ENCODE measurements at places on chromosomes 7 and 10. TPM values are rescaled to one million over a fixed set of nuclear protein-coding genes. Genes with fewer than 3 reads are reported as not detected.

The CRHR2 gene
- total RNA-seq, result not detected

The TNRC18 gene
- total RNA-seq, result 59.8 TPM

The KEL gene
- 0.14 TPM for total RNA-seq

The TUBB8 gene
- not detected for total RNA-seq

The GPR15LG gene
- total RNA-seq, result not detected

The ZMIZ2 gene
- total RNA-seq, result 145 TPM

The SLC26A3 gene
- total RNA-seq, result not detected

DNA sequence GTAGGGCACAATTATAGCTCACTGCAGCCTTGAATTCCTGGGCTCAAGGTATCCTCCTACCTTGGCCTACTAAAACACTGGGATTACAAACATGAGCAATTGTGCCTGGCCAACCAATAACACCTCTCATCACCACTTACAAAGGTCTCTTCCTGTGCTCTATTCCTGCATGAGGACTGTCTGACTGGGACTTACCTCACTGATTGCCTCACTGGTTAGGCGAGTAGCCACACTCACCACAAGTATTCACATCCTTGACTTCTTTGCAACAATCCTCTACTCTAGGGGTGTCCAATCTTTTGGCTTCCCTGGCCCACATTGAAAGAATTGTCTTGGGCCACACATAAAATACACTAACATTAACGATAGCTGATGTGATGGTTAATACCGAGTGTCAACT lies 22.6 kb upstream of the PDIA4 start:
- DNase-seq, result no peak

- DNase-seq, result no peak
These were observed 284.9 kb upstream of the COBL start for GRCh38 chr7:51601461-51601860.

DNA sequence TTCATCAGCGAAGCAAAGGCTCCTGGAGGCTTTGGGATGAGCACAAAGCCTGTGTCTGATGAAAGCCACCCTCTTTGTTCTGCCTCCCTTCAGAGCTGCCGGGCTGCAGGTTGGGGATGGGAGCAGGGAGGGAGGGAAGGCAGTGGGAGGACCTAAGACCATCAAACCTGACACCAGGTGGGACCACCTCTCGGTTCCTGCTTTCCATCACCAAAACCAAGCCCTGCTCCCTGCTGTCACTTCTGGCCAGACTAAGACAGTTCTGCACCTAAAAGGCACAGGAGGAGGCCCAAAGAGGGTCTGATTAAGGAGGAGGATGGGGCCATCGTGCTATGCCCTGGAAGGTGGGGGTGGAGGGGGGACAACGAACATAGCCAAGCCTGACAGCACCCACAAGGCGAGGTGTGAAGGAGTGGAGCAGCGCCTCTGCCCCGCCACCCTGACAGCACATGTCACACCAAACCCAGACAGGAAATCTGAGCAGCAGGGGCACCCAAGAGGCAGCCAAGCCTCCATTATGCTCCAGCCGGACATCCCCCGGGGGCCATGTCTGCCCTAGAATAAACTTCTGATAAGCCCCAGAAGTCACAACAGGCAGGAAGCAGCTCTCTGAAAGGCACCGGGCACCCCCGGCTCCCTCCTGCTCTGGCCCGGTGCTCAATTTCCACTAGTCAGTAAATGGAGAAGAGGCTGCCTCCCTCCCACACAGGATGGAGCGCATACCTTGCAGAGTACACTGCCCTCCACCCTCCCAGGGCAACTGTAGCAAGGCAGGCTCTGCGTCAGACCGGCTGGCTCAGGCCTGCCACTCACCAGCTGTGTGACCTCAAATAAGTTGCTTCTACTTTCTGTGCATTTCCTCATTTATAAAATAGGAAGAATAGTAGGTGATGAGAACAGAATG lies 48.9 kb downstream of the DLG5 start:
- peak; percentile 22 for DNase-seq

DNA sequence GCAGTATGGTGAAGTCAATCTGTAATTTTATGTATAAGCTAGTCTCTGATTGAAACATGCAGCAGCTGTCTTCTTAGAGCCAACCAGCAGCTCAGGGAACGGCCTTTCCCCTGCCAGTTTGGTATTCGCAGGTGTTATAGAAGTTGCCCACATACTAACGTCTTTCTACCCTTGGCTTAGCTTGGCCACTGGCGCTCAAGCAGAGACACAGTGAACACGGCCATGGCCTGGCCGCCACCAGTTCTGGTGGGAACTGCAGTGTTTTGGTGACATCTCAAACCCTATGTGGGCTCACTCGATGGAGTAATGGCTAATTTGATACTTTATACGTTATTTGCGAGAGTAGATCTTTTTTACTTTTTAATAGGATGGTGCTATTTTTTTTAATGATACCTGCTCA lies 17.1 kb downstream of the EIF4H start:
- no peak for DNase-seq

- DNase-seq, result no peak
These were observed 37.2 kb upstream of the TARP start for GRCh38 chr7:38310591-38311101.

DNA sequence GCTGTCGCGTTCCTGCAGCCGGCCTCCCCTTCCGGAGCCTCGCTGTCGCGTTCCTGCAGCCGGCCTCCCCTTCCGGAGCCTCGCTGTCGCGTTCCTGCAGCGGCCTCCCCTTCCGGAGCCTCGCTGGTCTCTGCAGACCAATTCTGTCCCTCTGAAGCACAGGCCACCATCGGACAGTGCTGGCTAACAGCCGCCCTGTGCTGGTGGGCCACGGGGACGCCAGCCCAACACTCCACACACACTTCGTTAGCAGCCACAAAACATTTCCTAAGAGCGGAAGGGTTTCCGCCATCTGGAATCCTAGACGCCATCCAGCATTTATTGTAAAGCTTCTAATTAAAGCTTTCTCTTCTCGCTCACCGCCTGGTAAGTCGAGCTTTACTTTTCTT lies 11.2 kb downstream of the GPER1 start:
- no peak for DNase-seq

- DNase-seq, result no peak
These were observed 291.6 kb upstream of the KIAA1217 start for GRCh38 chr10:23917251-23917840.

GRCh38 chr10:48577158-48577557 lies 27.7 kb downstream of the ARHGAP22 start:
- DNase-seq, result no peak

GRCh38 chr10:36075196-36075595 lies 433.1 kb upstream of the FZD8 start:
- DNase-seq, result no peak

GRCh38 chr7:100588438-100588837 lies 2.3 kb downstream of the FBXO24 start:
- DNase-seq, result no peak

GRCh38 chr10:60894786-60895185 lies 49.2 kb downstream of the RHOBTB1 start:
- DNase-seq, result no peak

GRCh38 chr7:22668971-22669401 lies 58.0 kb upstream of the IL6 start:
- DNase-seq, result no peak

- DNase-seq, result no peak
These were observed 167.5 kb upstream of the PODXL start for GRCh38 chr7:131723926-131724325.

GRCh38 chr7:140039896-140040295 lies 22.9 kb downstream of the PARP12 start:
- DNase-seq, result no peak

DNA sequence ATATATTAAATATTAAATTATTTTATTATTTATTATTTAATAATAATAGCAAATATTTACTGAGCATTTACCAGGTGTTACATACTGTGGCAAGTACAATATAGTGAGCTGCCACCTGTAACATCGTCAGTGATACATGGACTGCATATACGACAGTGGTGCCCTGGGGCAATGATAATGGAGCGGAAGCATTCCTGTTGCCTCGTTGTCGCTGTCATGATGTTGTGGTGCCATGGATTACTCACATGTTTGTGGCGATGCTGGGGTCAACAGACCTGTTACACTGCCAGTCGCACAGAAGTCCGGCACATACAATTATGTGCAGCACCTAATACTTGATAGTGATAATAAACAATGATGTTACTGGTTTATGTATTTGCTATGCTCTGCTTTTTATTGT lies 20.6 kb downstream of the CAMK1D start:
- no peak for DNase-seq

DNA sequence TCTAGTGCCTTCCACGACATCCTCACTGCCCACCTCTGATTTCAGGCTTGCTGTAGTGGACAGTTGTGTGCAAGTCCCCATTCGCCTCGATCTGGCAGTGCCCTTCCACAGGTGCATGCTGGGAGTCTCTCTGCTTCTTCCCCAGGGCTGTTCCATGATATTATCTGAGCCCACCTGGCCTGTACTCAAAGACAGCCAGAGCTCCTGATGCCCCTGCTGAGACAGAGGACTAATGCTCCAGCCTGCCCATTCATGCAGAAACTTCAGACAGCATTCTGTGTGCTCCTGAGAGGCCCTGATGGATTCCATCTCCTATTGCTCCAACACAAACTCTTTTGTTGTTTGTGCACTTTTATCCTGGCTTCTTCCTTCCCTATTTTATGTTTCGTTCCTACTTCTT lies 164.8 kb upstream of the PRSS58 start:
- DNase-seq, result no peak

- no peak for DNase-seq
These were observed 30.3 kb downstream of the FAM20C start for GRCh38 chr7:222716-223041.

DNA sequence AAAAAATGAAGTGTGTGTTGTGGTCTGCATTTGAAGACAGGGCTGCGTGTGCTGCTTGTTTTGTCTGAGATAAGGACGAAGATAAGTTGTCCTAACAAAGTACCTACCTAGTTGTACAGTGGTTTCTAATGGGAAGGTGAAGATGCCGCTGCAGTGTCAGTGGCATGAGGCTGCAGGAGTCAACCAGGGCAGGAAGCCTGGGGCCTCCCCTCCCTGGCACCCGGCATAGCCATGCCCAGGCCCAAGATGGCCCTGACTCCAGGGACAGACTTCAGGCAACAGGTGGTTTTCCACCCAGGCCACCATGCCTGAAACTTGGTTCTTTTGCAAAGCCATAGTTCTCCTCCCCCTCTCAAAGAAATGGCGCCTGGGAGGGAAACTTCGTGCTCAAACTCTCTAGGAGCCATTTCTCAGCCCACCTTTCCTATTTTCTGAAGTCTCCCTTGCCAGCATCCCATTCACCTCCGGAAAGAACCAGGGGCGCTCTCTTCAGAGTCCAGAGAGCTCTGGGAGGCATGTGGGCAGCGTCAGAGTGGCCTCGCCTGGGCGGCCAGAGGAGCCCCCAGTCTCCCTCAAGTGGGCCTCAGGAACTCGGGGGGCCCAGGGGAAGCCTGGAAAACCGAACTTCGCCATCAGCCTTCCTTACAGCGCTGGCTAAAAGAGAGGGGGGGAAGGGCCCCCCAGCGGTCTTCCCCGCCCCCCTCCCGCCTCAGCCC lies 2.1 kb upstream of the KAT6B start:
- peak; percentile 6 for DNase-seq

- no peak for DNase-seq
These were observed 25.9 kb downstream of the RNLS start for GRCh38 chr10:88557256-88557655.

GRCh38 chr10:97188261-97188711 lies 2.5 kb upstream of the SLIT1 start:
- DNase-seq, result no peak

DNA sequence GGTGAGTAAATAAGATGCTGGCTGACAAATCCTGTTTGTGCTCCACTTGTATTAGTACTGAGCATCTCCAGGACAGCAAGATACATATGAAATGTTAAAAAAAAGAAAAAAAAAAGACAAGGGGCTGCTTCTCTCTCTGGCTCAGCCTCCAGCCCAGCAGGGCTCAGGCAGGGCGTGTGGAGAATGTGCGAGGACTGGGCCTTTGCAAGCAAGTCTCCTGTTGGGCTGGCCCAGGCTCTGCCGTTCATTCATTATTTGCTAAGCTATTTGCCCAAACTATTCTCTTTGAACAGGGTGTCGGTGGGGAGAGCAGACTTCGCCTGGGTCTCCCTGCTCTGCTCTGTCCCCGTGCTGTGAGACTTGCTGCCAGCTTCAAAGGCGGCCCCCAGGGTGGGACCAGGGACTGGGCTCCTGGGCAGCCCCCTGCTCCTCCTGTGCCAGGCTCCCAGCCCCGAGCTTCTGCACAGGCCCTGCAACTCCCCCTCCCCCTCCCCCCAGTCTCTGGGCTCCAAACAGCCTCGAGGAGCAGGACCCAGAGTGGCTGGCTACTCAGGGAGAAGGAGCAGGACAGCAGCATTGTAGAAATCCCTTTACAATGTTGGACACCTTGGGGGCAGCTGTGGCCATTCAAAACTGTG lies 25.6 kb upstream of the MGMT start:
- no peak for DNase-seq

DNA sequence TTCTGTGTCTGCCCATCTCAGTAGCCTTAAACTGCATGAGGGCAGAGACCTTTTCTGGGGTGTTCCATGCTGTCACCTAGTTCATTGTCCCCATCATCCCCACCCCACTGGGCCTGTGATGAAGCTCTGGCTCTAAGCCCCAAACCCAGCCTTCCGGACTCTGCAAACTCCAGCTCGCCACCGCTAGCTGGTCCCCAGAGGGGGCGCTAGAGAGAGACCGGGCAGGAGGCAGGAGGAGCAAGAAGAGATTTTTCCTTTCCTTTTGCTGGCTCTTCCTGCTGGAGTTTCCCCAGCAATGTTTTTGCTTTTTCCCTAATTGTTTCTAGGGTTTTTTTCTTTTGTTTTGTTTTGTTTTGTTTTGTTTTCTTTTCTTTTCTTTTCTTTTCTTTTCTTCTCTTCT lies 234.4 kb downstream of the TEX36 start:
- no peak for DNase-seq

- no peak for DNase-seq
These were observed 951 bp downstream of the ZNF25 start for GRCh38 chr10:37975401-37975991.

DNA sequence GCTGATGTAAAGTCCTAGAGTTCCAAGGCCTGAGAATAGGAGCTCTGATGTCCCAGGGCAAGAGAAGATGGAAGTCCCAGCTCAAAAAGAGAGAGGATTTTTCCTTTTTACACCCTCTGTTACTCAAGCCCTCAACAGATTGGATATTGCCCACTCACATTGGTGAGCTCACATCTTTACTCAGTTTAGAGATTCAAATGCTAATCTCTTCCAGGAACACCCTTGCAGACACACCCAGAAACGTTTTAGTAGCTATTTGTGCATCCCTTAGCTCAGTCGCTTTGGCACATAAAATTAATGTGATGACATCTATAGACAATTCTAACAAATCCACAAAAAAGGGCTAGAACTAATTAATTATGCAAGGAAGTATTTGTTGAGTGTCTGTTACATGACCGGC lies 27.1 kb downstream of the ARMC3 start:
- DNase-seq, result no peak

- no peak for DNase-seq
These were observed 12.6 kb upstream of the PRPS1L1 start for GRCh38 chr7:18040196-18040595.

GRCh38 chr7:72437610-72438009 lies 25.5 kb upstream of the CALN1 start:
- DNase-seq, result no peak
